HS-27A (cell line): ENCODE measurements at places on chromosomes 1 and 21.

- DNase-seq: no peak
These were observed 314.1 kb upstream of the USP25 start for GRCh38 chr21:15415541-15416261.

GRCh38 chr21:34958040-34958439 is 91.1 kb downstream of the RUNX1 start:
- no peak for DNase-seq

DNA sequence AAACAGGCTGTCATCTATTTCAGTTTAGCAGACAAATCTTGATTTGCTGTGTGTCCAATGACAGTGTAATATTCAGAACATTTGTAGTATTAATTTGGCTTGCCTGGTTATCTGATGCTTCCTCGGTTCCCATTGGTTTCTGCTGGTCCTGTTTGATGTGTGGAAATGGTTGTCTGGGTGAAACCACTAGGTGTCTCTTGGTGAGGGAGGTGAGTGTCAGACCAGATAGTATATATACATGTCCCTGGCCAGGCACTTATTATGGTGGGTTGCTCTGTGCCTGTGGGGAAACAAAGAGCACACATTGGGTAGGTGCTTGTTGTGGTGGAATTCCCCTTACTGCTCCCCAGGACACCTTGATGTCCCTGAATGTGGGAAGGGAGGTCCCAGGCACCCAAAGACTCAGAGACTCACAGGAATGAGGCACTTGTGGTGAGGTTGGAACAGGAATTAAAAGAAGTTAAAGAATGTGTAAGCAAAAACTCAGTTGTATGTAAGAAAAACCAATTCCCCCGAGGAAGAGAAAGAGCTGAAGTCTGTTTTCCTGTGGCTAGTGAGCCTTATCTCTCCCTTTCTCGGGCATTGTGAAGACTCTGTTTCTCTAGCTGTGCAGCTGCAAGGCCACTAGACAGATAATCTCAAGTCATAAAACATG is 1519.1 kb downstream of the BRINP3 start:
- no peak for DNase-seq

DNA sequence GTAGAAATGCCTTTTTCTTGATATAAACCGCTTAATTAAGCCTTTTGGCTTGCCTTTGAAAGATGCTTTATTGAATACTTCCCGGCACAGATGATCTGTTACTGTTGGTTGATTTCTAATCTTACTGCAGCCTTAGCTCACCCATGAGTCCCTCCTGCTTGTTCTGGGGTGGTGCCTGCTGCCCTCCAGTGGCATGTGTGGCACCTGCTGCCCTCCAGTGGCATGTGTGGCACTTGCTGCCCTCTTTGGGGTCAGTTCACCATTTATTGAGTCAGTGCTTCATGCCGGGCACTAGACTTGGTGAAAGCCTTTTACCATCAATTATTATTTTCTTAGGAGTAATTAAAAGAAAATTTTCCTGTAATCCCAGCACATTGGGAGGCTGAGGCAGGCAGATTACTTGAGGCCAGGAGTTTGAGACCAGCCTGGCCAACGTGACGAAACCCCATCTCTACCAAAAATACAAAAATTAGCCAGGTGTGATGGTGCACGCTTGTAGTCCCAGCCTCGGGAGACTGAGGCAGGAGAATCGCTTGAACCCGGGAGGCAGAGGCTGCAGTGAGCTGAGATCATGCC is 54.3 kb downstream of the ADARB1 start:
- DNase-seq: peak; percentile 54

DNA sequence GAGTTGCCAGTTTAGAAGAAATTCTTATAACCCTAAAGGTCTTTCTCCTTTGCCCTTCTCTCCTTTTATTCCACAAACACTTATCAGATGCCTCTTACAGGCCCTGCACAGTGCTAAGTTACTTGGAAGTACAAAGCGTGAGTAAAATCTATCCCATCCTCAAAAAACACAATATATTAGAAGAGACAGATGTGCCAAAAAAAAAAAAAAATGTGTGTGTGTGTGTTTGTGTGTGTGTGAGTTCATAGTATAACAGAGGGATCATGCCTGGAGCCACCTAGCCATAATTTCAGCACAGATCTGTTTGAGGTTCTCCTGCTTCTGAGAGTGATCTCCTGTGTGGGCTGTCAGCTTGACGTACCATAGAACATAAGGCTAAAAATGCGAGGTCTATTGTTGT is 5.0 kb downstream of the FAM20B start:
- no peak for DNase-seq

DNA sequence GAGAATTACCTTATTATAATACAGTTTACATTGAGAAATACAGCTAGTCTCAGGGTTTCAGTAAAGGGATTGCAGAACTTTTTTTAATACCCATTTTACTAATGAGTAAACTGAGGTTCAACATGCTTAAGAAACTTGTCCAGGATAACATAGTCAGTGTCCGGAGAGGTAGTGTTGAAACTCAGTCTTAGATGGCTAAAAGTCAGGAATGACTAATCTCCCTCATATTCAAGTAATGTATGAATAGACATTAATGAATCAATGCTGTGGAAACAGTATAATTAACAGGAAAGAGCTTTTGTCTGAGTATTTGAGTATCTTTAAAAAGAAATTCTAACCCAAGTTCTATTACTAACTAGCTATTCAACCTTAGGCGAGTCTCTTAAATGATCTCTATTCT is 397.6 kb downstream of the PLA2G4A start:
- DNase-seq: no peak

- no peak for DNase-seq
These were observed 45.3 kb upstream of the EPHA8 start for GRCh38 chr1:22517956-22518355.

- no peak for DNase-seq
These were observed 130.8 kb downstream of the BEND5 start for GRCh38 chr1:48645883-48646282.

DNA sequence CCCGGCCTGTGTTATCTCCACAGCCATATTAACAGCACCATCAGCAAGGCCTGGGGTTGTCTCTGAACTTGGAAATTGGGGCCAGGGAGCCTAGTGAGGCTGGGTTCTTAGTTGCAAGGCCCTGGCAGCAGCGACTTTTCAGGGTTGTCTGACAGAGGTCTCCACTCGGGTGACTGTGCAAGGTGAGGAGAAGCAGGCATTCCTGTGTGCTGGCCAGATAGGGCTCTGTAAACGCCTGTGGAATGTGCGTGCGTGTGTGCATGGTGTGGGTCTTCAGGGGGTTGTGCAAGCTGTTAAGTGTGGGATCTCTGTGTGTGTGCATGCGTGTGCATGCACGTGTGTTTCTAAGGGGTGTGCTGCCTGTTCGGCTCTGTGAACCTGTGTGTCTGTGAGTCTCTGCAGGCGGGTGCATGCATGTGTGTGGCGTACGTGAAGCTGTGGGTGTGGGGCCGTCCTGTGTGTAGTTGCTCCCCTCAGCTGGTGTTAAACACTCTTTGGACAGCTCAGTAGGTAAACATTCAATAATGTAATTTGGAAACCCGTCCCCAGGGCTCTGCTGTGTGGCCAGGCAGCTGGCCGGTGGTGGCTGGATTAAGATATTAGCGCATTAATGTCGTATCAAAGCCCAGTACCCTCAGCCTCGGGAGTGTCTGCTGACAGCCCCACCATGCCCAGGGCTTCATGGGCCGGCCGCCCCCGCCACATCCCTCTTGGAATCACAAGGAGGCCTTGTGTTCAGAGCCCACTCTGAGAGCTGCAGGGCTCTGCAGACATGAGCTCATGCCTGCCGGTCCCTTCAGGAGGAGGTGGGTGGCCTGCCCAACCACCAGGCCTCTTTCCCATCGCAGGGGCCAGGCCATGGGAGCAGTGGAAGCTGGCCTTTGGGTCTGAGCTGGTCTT is 189.9 kb downstream of the FOXD2 start:
- no peak for DNase-seq

GRCh38 chr1:109931189-109931731 is 20.6 kb downstream of the CSF1 start:
- DNase-seq: peak; percentile 78

DNA sequence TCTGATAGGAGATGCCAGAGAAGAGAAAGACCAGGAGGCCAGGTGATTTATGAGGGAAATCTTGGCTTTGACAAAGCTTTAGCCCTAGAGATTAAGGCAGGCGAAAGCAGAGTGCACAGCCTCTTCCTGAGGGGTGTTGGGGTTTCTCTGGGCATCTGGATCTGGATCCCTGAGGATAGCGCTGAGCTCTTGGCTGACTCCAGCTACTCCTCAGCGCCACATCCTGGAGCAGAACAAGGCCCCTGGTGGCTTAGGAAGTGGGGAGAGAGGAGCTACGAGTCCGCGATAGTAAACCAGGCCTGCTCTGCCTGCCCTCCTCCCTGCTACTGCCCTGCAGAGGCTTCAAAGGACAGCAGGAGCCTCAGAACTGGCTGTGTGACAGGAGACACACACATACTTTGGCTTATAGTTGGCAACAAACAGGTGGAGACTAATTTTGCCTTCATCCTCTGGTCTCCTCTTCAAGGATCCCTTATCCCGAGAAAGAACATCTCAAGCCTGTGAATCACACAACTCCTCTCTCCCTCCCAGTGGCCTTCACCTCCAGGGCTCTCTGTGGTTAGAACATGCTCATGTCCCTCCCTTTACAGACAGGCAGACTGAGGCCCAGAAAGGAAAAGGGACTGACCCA is 66.9 kb downstream of the TRABD2B start:
- DNase-seq: no peak

- no peak for DNase-seq
These were observed 209.1 kb upstream of the ZP4 start for GRCh38 chr1:238099871-238100270.

DNA sequence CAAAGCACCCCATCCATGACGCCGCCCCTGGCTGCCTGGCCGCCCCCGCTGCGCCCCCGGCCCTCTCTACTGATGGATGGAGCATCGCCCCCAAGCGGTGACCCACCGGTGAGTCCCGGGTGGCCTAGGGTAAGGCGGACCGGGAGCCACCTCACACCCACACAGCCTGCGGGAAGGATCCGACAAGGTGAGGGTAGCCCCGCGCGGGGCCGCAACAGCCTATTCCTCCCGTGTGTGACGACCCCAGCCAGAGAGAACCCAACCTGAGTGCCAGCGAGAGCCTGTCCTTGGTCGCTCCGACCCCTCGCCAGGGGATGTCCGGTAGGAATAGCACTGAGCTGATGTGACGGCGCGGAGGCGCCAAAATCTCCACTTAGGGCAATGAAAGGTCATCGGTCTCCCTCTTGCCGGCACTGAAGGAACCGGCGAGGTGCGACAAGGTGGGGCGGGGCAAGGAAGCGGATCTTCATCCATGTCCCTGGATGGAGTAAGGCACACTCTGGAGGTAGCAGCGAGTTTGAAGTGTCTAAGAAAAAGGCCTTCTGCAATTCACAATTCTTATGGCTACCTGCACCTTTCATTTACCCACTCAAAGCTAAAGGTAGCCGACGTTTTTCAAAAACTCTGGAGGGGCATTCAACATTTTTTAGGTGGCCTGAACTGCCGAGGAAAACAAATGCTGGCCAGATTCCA is 19.7 kb upstream of the CHIA start:
- DNase-seq: no peak

DNA sequence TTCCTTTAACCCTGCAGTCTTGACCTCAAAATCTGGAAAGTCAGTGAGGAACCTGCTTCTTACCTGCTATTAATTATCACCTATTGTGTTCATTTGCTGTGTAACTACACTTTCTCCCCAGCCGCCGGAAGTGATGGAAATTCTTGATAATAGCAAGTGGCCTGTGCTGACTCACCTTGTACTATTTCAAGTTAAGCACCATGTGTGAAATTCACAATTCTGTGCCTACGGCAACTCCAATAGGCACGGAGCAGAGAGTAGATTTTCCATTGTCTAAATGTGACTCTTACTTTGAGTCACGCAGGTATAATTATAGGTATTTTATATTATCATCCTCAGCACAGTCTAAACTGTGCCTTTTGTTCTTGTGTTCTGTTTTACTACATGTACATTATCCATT is 466.8 kb downstream of the KIF26B start:
- DNase-seq: no peak

GRCh38 chr1:41371630-41372599 is 10.7 kb downstream of the FOXO6 start:
- no peak for DNase-seq

DNA sequence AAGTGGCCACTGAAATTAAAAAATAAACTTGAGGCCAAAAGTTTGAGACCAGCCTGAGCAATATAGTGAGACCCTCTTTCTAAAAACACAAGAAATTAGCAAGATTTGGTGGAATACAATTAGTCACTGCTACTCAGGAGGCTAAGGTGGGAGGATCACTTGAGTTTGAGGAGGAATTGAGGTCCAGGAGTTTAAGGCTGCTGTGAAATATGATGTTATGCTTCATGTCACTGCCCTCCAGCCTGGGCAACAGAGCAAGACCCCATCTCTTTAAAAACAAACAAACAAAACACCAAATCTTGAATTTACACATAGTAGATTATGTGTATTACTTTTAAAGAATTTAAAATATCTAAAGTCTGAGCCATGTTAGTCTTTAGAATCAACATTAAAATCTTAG is 6.3 kb upstream of the FNBP1L start:
- DNase-seq: no peak

GRCh38 chr1:103283841-103284669 is 175.7 kb upstream of the COL11A1 start:
- no peak for DNase-seq

DNA sequence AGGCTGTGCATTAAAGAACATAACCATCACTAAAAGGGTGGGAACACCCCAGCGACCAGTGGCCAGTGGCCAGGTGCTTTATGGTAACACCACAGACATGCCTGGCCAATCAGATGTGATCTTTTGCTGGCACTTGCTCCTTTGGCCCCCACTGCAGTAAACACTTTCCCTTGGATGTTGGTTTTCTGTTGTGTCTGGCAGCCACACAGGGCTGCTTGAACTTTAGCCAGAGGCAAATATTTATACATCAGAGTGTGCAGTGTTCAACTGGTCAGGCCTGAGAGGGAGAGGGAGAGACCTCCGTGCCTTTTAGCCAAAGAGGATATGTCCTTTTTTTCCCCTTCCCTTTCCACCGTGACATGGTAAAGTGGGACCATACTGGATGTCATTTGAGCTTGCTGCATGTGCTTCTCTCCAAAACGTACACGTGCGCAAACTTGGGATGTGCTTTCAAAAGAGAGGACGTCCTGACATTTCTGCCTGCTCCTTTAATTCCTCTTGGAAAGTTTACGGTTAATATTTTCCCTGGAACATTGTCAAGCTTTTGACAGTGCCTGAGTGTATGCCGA is 101.2 kb downstream of the NFIA start:
- no peak for DNase-seq

DNA sequence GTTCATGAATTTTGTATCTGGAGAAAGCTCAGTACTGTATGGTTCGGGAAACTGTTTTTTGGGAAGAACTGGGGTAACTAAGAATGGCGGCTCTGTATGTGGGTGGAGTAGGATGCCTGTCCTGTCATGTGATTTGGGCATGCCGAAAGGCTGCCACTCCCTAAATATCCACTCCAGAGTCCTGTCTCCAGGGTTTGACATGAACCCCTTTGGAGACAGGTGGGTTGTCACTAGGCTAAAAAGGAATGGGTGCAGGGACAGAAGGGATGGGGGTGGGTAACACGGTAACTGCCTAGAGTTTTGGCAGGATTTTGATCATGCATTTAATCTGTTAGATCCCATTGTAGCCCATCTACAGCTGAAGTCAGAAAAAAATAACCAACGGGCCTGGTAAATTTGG is 150.1 kb downstream of the KCNJ6 start:
- DNase-seq: no peak
